Fibroblast of lung (primary cell): ENCODE measurements at places on chromosomes 16 and 17. TPM values are rescaled to one million over a fixed set of nuclear protein-coding genes. Genes with fewer than 3 reads are reported as not detected.

RDM1 gene
- total RNA-seq: under 0.01 and 0.83 TPM in 2 replicates

ABCC11 gene
- under 0.01 and 0.17 TPM in 2 replicates for total RNA-seq

LLGL2 gene
- total RNA-seq: 0.26 and 0.33 TPM in 2 replicates

RAMP2 gene
- 0.17 and 0.26 TPM in 2 replicates for total RNA-seq

SRR gene
- total RNA-seq: 14.1 and 15.0 TPM in 2 replicates

PDK2 gene
- 19.2 and 19.3 TPM in 2 replicates for total RNA-seq

TEKT3 gene
- total RNA-seq: 0.33 and 0.77 TPM in 2 replicates

ASB16 gene
- total RNA-seq: under 0.01 and 0.17 TPM in 2 replicates

SLC52A1 gene
- total RNA-seq: 0.26 and 0.66 TPM in 2 replicates

WWOX gene
- total RNA-seq: 16.3 and 18.2 TPM in 2 replicates

TAT gene
- not detected in 2 replicates for total RNA-seq

HOXB8 gene
- 0.33 and 0.51 TPM in 2 replicates for total RNA-seq

SLC5A10 gene
- under 0.01 TPM in 1 of 2 replicates, not detected in the other for total RNA-seq

CCL14 gene
- not detected in 2 replicates for total RNA-seq
